ENCODE measurements at places on chromosomes 2 and 18.

DNA sequence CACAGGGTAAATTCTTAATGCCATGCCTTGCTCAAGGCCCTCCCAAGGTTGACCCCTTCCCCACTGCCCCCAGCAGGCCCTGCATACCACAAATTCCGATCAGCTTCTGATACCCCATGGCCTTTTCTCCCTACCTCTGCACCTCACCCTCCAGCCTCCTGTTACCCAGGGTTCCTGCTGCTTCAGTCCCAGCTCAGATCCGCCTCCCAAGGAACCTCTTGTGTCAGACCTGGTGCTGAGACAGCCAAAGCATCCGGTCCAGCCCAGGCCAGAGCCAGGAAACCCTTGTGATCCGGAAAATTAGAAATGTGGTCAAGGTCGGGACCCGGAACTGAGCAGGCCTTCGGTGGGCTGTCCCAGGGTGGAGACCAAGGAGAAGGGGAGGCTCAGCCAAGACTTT, 231.3 kb downstream of the BCL2 start:
- DNase-seq: no peak

DNA sequence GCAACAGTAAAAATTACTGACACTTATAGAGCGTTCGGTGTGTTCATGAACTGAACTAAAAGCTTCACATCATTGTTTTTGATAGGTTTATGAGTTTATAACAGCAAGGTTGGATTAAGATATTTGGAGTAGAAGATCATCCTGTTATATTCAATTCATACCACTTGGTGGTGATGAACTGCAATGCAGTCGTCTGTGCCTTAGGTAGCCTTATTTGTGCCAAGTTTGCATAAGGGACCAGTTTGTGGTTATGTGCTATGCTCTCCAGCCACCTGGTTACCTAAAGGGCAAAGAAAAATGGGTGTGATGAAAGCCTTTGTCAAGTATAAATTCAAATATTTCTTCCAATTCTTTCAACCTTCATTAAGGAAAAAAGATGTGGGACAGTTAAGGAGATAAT, 150.9 kb upstream of the KCNH7 start:
- DNase-seq: no peak

DNA sequence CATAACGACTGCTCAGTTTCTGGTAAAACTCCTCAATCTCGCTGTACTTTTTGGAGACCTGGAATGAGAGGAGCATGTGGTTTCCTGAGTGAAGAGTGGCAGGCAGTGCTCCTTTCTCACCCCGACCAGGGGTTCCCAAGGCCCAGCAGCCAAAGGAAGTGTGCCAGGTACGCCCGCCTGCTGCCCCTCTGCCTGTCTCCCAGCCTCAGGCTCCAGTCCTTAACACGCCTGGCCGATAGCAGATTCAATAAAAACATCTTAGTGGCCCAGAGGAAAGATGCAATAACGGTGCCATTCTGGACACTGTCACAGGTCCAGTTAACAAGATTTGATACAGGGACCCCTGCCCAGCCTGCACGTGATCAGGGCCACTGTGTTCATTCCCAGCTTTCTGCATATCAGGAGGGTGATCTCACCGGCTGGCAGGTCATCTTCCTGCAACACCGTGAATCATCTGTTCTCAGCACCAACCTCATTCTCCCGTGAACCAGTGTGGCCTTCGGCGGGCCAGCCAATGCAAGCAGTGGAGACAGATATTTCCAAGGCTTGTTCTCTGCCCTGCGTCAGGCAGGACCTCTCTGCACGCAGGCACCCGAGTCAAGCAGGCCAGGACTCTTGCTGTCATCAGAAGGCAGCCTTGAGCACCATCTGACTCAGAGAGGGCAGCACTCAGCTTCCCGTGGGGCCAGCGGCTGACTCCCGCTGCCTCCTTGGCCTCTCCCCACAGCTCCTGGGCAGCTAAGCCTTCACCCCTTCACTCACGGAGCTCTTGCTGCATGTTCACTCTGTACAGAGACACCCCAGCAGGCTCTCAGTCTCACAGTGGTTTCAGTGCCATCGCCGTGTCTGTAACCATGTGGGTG, 9.5 kb downstream of the HS1BP3 start:
- DNase-seq: no peak

DNA sequence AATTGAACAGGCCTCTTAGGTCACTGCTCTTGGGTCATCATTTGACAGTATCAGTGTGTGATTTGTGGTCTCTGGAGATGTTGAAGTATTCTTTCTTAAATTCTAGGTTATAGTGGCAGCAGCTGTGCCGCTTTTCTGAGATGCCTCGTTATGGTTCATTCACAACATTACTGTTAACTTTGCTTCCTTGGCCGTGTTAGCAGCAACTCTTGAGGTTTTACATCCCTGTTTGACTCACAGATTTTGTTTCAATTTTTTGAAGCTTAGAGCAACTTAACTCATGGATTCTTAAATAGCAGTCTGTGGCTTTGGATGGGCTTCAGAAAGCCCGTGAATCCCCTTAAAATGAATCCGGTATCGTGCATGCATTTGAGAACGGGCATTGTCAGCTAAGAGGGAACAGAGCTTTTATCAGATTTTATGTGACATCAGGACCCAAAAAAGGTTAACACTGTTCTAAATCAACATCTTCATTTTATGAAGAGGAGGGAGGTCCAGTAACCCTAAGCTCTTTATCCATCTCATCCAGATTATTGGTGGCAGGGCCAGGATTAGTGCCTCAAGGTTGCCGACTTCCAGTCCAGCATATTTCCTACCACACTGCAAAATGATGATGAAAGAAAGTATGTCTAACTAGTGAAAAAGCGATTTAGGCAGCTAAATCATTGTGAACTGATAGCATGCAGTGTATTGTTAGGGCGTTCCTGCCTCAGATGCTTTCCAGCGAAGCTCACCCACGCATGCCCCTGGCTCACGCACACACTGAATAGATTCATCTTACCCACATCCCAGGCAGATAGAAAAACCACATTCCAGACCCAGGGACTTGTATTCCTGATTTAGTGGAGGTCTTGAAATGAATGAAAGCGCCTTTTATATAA, 5.1 kb downstream of the TRIB2 start:
- no peak for DNase-seq

GRCh38 chr18:43893001-43893637, 615.8 kb upstream of the SYT4 start:
- no peak for DNase-seq

DNA sequence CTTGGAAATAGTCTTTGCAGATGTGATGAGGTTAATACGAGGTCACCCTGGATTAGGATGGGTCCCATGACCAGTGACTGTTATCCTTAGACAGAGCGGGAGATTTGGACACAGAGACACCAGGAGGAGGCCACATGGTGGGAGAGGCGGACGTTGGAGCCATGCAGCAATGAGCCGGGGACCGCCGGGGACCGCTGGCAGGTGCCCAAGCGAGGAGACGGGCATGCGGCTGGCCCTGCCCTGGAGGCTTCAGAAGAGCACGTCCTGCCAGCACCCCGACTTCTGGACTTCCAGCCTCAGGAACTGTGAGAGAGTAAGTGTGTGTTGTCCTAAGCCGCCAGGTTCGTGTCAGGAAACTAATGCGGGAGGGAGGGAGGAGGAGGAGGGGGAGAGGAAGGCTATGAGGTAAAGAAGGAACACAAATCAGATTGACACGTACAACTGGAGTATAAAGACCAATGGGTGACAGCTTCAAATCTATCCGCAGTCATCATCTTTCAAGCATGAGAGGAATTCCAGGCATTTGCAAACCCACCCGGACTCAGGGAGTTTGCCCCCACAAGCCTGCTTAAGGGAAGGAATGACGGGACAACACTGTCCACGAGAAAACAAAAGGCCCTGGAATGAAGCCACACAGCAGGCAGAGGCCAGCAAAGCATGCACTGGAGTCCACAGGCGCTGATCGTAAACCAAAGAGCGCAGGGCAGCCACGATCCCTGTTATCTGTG, 11.6 kb upstream of the BOK start:
- no peak for DNase-seq

DNA sequence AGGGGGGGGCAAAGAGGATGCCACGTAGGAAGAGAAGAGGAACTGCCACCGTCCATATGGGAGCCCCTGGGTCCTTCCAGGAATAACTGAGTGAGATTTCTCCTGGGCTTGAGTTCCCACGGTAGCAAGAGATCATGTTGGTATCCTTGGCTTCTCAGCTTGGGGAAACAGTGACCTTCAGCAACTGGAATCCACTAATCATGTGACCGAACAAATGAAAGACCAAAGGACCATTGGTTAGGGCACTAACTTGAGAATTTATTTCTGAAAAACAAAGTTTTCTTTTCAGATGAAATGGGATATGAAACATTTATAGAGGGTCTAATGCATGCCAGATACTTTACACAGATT, 259.4 kb upstream of the ID2 start:
- no peak for DNase-seq

GRCh38 chr2:104865096-104865470, 11.2 kb downstream of the POU3F3 start:
- DNase-seq: no peak

DNA sequence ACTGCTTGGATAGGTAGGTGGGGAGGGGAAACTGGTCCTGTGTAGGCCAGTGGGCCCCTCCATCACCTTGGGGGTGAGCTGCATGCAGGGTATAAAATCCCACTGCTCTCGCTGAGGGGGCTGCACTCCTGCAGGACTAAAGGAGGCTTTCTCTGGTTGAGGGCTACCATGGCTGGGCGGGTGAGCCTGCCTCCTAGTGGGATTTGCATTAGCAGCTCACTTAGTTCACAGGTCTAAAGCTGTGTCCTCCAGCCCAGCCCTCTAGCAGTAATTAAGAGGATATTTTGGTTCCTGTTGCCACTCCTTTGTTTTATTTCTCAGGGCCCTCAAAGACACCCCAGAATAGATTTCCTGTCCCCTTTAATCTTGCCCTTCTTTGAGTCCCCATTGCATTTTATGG, 24.6 kb downstream of the TMEM127 start:
- DNase-seq: no peak

GRCh38 chr2:101854877-101855276, 136.9 kb upstream of the IL1R2 start:
- DNase-seq: no peak

GRCh38 chr2:107027205-107027604, 141.2 kb upstream of the ST6GAL2 start:
- no peak for DNase-seq

DNA sequence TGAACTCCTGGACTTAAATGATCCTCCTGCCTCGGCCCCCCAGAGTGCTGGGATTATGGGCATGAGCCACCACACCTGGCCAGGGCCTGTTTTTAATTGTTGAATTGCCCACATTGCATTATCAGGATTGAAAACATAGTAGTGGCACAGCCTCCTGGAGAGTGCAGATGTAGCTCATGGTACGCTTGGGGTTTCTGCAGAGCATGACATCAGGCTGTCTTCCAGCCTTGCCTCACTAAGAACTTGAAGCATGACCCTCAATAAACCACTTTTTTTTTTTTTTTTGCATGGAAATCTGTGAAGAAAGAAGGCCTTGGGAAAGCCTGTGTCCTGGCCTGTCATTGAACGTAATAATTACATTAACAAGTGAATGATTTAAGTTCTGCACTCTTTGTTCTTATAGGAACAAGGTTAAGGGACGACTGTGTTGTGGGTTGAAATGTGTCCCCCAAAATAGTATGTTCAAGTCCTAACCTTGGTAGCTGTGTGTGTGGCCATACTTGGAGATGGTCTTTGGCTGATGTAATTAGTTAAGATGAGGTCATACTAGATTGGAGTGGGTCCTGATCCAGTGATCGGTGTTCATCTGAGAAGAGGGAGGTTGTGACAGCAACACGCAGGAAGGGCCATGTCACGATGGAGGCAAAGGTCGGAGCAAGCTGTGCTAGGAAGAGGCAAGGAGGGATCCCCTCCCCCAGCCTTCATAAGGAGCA, 90.2 kb downstream of the AGAP1 start:
- no peak for DNase-seq

GRCh38 chr2:240960309-240960970, 38.0 kb upstream of the SNED1 start:
- DNase-seq: no peak

GRCh38 chr2:11995456-11995855, 249.0 kb downstream of the LPIN1 start:
- DNase-seq: no peak

DNA sequence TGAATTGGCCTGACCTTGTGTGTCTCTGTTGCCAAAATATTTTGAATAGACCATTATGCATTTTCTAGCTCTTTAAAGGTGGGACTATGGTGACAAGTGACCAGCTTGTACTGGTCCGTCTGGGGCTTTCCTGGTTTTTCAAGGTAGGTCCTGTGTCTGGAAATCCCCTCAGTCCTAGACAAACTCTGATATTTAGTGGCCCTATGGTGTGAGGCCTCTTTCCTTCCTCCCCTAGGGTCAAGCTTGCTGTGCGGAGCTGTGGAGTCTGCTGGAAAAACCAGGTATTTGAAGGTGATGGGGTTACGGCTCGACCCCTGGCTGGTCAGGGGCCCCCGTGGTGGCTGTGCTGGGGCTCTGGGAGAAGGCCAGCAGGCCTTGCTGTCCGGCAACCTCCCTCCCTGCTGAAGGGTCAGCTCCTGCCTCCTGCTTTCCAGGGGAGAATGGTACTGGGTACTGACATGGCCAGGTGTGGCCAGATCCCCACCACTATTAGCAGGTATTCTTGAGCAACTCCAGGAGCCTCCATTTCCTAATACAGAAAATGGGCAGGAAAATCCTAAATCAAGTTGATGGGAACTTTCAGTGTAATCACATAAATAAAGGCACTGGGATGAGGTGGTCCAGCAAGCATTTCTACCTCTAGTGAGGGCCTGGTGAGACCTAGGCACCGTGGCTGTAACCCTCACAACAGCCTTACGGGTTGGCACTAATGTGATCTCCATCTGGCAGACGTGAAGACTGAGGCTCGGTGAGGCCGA, 86.2 kb upstream of the HS6ST1 start:
- no peak for DNase-seq

DNA sequence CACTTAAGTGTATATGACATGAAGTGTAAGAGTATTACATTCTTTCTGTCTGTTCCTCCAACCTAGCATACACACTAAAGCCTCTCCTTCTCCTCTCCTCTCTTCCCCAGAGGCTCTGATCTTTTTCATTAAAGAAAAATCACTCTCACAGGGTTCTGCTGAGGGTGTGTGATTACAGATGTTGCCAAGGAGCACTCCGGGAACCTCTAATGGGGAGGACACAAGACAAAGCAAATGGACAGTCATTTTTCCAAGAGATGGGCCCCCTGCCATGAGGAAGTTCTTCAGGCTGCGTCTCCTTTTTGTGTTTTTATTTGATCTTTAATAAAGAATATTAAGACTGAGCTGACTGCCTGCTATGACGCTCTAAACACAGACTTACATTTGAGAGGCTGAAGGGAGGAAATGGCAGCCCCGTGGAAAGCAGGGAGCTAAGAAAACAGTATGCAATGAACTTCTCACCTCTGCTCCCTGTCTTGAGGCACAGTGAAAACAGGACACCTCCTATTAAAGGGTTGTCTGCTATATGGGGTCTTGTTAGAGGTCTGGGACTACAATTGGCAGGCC, 578.1 kb downstream of the PIK3C3 start:
- DNase-seq: no peak

GRCh38 chr2:69683170-69683971, 39.8 kb upstream of the AAK1 start:
- DNase-seq: no peak

Measured in CD4-positive, alpha-beta T cell treated with Interleukin-1 beta for 1 hour (primary cell).